ENCODE measurements at places on chromosomes 12 and 14.
A peak's percentile ranks its signal among the peaks of the same experiment; 100 is the strongest.

- DNase-seq, result no peak
These were observed 54.7 kb upstream of the CLMN start for GRCh38 chr14:95374239-95374997.

DNA sequence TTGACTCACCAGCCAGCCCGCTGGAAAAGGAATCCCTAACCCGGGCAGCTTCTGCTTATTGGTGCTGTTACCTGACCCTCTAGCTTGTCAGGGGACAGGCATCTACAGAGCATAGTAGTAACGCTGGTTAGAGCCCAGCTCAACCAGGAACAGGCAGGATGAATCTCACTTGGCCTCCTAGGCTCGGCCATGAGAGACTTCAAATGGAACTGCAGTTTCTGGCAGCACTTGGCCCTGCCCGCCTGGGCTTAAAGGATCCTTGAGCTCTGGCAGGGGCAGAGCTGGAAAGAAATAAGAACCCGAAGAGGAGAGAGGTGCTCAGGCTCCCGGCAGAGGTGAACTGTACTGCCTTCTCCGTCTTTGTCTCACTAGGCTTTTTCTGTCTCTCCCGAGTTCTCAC lies 2.3 kb upstream of the LHX5 start:
- DNase-seq, result no peak

DNA sequence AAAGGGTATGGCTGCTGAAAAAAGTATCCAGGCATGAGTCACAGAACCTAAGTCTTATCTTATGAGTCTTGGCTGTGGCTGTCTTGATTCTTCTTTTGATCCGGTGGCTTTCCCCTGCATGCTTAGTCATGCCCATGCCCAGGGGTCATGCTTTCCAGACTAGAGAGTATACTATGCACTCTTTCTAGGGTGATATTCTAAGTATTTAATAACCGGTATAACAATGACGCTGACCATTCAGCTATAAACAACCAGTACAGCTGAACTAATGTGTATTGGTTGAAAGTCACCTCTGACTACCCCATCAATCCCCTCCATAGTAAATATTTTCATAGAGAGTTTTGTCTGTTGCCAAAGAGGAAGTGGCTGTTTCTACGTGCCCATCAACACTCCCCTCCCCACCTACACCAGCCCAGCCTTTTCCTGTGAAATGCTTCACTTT lies 34.7 kb upstream of the NRXN3 start:
- peak; percentile 18 for DNase-seq

DNA sequence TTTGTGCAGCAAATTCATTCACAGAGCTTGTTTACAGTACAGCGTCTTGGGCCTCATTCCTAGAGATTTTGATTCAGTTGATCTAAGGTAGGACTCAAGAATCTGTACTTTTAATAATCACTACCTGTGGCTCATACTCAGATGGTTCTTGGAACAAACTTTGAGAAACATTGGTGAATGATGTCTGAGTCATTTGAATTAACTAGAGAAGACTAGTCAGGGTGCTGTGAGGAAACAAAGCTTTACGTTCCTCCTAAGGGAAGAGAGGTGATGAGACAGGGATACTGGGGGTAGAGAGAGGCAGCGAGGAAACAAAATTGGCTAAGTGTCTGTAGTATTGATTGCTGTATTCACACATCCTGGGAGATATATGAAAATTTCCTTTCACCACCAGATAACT lies 109.4 kb downstream of the SLC15A5 start:
- DNase-seq, result no peak

GRCh38 chr12:119786539-119786938 lies 90.6 kb downstream of the CIT start:
- DNase-seq, result no peak

DNA sequence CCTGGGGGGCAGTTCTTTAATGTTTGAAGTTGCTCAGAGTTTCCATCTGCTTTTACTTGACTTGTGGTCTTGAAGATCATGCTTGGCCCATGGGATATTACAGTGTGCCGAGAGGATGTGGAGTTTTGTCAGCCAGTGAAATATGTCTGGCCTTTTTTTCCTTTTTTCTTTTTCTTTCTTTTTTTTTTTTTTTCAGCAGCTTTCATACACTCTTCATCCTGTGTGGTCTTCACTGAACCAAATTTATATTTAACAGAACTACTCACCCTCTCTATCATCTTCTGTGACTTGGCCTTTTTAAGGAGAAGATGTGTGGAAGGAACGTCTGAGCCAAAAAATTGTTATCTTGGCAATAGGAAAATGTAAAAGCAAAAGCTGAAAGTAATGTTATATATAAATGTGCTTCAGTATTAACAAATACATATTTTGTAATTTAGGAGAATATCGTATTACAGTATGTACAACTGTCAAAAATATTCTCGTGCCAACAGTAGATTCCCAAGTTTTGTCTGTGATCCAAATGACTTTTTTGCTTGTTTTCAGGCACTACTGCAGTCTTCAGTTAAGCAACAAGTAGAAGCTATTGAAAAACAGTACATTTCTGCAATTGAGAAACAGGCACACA lies 200.6 kb downstream of the CCDC91 start:
- DNase-seq, result peak; percentile 67

GRCh38 chr14:36657399-36658122 lies 4.1 kb upstream of the PAX9 start:
- no peak for DNase-seq

- no peak for DNase-seq
These were observed 3.5 kb upstream of the KLC1 start for GRCh38 chr14:103625356-103626095.

DNA sequence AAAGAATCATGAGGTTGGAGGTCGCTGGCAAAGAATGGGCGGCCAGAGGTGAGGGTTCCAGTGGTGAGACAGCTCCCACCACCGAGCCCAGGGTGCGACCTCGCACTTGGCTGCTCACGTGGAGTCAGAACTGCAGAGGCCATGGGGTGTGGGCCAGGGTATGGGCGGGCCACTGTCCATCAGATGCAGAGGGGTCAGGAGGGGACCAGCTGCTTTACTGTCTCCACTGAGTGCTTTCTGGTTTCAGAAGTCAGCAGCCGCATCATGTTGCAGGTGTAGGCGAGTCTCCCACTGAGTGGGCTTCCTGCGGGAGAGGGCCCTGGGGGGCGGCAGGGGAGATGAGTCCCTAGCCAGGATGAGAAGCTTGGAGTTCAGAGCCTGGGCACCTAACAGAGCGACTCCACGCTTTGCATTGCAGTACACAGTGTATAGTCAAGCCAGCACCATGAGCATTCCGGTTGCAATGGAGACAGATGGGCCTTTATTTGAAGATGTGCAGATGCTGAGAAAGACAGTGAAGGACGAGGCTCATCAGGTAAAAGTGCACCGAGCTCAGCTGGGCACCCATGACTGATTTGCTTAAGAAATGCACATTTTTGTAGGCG lies 46.9 kb upstream of the DYNC1H1 start:
- DNase-seq, result no peak

DNA sequence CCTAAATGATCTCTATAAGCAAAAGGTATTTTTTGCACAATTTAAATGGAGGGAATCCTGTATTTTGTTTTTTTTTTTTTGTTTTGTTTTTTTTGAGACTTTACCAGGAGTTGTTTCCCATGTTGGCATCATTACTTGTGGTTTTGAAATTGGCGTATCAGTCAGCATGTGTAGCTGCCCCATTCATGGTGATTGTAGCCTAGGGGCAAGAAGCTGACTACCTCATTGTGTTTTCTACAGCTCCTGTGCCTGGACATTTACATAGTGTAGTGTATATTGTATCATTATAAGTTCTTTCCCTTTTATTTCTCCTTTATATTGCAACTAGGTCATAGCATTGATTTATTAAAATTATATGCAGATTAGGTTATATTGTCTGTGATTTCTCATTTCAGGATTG lies 24.5 kb downstream of the SAMD4A start:
- no peak for DNase-seq

DNA sequence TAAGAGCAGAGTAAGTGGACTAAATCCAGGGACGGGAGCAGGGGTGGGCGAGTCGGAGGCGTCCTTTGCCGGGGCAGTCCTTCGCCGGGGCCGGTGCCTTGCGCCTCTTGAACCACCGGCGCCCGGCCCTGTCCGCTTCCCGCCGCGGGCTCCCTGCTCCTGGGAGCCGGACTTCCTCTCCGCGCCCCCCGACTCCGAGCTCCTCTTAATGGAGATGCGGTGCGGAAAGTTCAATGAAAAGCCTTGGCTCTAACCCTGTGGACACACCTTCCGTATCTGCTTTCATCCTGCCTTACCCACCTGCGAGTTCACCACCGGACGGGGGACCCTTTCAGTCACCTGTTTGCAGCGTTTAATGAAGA lies 412 bp downstream of the FGFR1OP2 start:
- DNase-seq, result no peak

GRCh38 chr14:100223332-100224201 lies 15.4 kb upstream of the YY1 start:
- DNase-seq, result peak; percentile 66

GRCh38 chr14:75022655-75023054 lies 19.9 kb downstream of the EIF2B2 start:
- peak; percentile 27 for DNase-seq

DNA sequence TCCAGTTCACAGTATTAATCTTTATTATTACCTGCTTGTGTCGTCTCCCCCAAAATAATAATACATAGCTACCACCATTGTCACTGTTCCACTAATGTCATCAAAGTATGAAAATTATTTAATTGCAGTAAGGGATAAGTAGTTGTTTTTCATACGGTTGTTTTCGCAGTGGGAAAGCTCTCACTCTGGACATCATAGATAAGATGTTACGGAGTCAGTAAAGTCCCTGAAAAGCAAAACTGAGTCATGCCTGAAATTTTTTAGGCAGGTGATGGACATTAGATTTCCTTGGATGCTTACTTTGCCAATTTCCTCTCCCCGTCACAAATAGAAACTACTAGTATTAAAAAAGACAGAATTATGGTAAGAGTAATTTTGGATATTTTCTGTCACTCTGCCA lies 13.2 kb downstream of the PNP start:
- DNase-seq, result no peak

- DNase-seq, result no peak
These were observed 111.4 kb downstream of the TRAFD1 start for GRCh38 chr12:112236786-112237185.

DNA sequence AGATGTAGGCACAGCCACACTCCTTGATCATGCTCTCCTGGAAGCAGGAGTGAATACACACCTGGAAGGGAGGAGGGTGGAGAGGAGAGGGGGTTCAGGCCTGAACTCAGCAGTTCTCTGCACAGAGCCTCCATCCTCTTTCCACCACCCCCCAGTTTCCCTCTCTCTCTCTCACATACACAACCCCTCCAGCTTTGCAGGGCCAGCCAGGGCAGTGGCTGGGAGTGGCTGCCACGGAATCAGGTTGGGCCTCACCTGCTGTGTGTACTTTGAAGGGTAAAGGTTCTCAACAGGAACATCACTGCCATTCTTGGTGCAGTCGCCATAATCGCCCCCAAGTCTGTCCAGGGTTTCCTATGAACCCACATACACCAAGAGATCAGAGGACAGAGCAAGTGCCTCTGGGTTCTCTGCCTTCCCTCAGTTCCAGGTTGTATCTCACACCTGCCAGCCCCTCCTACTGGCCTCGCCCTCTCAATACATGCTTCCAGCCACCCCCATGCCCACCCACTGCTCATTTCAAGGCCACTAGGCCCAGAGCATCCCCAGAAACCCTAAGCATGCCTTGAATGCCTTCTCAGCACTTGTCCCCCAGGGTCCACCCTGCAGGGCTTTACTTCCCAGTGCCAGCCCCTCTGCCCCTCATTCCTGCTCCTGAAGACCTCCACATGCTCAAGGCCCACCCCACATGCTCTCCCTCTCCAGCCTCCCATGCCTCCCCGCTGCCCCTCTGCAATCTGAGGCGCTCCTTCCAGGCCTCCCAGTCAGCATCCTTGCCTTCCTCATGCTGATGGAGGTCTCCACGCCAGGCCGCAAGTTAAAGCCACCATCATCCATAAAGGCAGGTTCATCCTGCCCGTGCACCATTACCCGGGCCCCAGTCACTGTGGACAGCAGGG lies 12.9 kb upstream of the TNFRSF1A start:
- no peak for DNase-seq

- DNase-seq, result no peak
These were observed 273.1 kb upstream of the NOVA1 start for GRCh38 chr14:26870722-26871617.

- no peak for DNase-seq
These were observed 153.6 kb upstream of the ARID2 start for GRCh38 chr12:45575823-45576475.

- no peak for DNase-seq
These were observed 99.4 kb upstream of the PLEKHA5 start for GRCh38 chr12:19030180-19030579.

DNA sequence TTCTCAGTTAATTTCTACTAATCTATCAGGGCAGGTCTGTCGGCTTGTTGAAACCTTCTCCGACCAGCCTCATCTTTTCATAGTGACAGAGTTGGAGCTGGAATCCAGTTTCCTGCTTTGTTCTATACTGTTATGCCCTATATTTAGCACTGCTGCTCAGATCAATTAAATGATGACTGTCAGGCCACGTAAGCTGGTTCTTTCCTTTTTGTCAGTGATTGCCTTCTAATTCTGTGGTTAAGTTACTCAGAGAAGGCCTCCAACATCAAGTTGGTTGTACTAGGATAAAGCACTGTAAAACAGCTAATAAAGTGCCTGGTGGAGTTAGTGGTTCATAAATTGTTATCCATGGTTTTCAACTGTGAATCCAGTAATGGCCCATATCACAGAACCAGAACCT lies 22.6 kb downstream of the DERA start:
- DNase-seq, result no peak

DNA sequence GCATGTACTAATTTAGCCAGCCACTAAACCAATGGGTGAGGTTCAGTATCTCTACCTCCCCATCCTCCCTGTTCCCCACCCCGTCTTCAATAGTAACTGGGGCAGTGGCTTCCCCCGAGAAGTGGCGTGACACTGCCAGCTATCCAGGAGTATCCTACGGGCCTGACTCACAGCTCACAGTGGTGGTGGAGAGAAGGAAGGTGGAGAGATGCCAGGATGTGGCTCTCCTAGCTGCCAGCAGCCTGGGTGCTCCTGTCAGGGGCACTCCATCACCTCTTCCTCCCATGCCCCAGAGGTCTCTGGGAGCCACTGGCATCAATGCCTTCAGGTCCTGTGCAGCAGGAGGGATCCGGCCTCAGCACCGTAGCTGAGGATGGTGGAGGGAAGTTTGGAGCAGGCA lies 49.0 kb downstream of the TSPAN11 start:
- DNase-seq, result no peak

DNA sequence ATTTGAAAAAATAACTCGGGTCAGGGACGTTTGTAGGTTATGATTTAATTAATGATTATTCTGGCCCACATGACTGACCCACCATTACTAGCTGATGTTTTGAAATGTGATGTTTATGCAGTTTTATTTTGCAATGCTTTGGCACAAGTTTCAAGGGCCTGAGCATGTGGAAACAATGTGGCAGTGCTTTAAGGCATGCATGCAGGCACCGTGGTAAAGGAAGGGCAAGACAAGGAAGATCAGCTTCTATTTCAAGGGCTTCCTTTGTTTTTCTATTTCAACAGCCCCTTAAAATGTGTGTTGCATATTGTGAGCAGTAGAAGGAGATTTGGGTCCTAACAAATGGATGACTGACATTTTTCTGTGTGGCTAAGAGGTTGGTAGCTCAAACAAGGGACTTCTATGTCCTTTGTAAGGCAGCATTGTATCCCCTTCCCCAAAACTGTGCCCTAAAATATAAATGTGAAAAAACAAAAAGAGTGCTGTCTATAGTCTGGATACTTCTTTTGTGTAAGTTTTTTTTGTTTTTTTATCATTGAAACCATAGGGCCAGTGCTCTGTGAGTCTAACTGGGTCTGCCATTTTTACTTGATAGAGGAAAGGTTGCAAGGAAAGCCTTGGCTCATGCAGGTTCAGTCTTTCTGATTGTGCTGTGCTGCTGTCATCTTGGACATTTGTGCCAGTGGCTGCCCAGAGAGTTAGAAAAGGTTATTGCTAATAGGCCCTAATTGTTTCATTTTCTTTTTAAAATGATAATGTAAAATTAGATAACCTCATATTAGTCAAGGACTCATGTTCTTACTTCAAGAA lies 103.5 kb downstream of the FGD4 start:
- peak; percentile 93 for DNase-seq

Data from iris pigment epithelial cell (primary cell).